ENCODE measurements at places on chromosomes 5 and 9.

DNA sequence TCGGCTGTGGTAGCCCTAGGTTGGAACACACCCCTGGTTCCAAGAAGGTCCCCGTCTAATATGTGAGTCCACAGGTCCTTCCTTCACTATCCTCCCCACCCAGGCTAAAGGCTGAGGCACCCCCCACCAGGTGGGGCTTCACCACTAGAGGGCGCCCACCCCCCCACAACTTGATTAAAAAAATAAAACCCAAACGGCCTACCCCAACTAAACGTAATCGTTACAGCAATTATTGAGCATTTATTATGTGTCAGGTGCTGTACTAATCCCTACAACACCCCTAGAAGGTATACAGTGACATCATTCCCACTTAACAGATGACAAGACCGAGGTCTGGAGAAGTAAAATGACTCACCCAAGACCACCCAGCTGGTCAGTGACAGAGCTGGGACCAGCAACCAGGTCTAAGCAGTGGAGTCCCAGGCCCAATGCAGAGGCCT, 65.0 kb downstream of the FGF18 start:
- DNase-seq, result peak; percentile 59

DNA sequence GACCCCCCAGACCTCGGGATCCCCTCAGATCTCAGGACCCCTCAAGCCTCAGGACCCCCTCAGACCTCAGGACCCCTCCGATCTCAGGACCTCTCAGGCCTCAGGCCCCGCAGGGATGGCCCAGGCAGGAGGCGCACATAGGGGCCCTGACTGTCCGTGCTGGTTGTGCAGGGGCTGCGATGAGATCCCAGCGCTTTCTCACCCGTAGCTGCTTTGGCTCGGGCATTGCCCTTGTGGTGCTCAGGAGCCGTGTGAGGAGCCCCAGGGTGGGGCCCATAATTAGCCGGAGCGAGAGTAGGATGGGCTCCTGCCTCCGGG, 680 bp upstream of the LPCAT1 start:
- no peak for DNase-seq

GRCh38 chr9:122135529-122135859, 24.1 kb downstream of the NDUFA8 start:
- no peak for DNase-seq

GRCh38 chr5:17439956-17440355, 58.1 kb upstream of the TAF11L2 start:
- DNase-seq, result no peak

DNA sequence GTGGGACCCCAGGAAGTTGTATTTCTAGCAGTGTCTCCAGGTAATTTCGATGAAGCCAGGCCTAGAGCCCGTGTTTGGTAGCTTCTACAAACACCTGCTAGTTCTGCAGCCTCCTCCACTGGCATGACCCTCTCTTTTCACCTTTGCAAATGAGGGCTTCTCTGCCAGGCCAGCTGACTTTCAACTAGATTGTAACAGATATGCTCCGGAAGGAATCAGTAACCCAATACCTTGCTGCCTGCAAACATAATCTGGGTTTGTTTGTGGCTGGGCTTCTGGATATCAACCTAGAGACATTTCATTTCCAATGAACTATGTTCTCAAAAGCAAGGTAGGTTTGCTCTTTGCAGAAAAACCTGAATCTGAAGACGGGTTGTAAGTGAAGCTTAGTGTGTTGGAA, 354.8 kb downstream of the DMRT2 start:
- DNase-seq, result no peak

DNA sequence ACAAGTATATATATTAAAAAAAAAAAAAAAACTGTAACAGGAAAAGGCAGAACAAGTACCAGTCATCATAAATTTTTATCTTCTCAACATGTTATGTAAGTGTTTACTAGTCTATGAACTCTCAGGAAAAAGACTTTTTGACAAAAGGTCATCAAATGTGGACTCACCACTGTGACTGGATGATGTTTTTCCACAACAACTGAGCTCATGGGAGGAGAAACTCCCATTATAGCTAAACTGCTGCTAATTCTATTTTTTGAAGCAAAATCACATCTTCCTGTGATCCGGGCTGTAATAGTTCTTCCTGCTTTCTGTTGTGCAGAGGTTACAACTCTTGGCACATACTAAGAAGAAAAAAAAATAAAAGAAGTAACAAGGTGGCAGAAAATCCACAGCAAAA, 39.6 kb downstream of the POC5 start:
- peak; percentile 26 for DNase-seq

DNA sequence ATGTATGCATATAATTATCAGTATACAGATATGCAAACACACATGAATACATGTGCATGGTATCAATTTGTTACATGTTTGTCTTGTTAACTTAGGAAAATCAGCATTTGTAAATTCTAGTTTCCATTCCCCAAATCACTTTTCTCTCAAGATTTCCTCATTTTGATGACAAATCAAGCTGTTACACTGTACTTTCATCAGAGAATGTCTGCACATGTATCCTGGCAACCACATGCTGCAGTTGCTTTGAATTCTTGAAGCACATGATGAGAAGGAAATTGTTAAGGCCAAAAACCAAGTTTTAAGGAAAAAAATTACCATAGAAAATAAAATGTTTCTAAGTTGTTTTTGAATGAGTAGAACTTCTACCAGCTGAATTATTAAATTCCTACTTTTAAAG, 1834.5 kb downstream of the EFNA5 start:
- DNase-seq, result no peak

DNA sequence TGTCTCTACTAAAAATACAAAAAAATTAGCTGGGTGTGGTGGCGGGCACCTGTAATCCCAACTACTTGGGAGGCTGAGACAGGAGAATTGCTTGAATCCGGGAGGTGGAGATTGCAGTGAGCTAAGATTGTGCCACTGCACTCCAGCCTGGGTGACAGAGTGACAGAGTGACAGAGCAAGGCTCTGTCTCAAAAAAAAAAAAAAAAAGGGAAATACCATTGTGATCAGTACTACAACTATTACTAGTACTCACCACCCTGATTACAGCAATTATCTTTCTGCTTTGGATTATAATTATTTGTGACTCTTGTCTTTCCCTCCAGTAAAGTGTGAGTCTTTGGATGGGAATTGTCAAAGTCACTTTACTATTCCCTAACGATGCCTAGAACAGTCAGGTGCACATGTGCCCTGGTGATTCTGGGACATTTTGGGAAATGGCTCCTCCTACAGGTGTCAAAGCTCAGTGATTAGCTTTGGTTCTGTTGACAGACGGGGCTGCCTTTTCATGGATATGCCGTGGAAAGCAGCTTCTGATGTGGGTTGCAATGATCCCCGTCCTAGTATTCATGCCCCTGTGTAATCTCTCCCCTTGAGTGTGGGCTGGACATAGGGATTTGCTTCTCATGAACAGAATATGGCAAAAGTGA, 31.8 kb upstream of the FRRS1L start:
- no peak for DNase-seq

GRCh38 chr9:106993603-106994002, 130.6 kb downstream of the ZNF462 start:
- DNase-seq, result no peak

DNA sequence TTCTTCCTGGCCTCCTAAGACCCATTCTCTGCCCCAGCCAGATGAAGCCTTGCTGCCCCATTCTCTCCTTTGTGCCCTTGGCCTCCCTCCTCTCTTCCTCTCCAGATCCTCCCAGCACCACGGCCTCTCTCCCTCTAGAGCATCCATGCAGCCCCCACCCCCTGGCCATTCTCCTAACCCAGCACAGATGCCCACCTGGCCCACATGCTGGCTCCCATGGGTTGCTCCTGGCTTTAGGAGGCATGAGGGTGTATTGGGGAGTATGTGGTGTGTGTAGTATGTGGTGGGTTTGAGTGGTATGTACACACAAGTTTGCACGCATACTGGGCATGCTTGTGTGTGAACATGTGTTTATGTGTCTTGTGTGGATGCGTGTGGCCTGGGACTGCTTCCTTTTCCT, 47.1 kb downstream of the FOXI1 start:
- no peak for DNase-seq

DNA sequence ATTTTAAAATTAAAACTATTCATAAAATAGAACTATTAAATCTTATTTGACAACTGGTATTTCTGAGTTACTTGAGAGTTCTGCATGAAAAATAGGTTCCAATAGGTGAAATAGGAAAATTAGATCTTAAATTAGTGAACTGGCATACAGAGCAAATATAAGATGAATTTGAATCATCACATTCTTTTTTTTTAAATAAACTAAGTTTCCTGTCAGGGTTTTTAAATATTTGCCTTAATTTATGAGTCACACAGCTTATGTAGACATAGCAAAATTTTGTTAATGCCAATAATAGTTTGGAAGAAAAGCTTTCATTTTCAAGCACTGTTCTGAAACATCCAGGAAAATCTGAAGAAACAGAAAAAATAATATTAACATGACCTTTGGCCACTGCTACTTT, 311.7 kb upstream of the HAPLN1 start:
- DNase-seq, result no peak

- no peak for DNase-seq
These were observed 218.6 kb downstream of the PAPPA start for GRCh38 chr9:116372081-116372673.

GRCh38 chr9:31013371-31013770, 1371.1 kb upstream of the ACO1 start:
- no peak for DNase-seq

Data from common myeloid progenitor, CD34-positive (primary cell).